Activated CD4-positive, alpha-beta T cell treated with anti-CD3 and anti-CD28 coated beads for 48 hours (primary cell): ENCODE measurements at places on chromosomes 2 and 18.
A peak's percentile ranks its signal among the peaks of the same experiment; 100 is the strongest.

GRCh38 chr2:95121093-95121406 lies 558 bp downstream of the MRPS5 start:
- DNase-seq: no peak

GRCh38 chr2:128640845-128641360 lies 322.2 kb upstream of the HS6ST1 start:
- no peak for DNase-seq

DNA sequence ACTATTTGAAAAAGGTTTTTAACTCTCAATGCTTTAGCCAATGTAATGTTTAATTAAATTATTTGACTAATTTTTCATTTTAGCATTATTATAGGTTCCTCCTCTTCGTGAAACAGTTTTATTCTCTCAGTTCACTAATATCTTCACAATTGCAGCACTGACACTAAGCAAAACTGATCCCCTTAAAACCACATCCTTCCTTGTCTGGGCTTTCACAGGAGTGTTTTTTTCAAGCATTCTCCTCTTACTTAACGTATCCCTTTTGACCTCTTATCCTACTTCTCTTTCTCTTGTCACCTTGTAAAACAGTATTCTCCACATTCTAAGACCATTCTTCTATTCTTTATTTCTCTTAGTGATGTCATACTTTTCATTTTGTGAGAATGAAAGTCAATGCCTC lies 112.8 kb downstream of the DSC3 start:
- DNase-seq: no peak

GRCh38 chr2:149258531-149258930 lies 71.9 kb upstream of the LYPD6 start:
- DNase-seq: no peak

DNA sequence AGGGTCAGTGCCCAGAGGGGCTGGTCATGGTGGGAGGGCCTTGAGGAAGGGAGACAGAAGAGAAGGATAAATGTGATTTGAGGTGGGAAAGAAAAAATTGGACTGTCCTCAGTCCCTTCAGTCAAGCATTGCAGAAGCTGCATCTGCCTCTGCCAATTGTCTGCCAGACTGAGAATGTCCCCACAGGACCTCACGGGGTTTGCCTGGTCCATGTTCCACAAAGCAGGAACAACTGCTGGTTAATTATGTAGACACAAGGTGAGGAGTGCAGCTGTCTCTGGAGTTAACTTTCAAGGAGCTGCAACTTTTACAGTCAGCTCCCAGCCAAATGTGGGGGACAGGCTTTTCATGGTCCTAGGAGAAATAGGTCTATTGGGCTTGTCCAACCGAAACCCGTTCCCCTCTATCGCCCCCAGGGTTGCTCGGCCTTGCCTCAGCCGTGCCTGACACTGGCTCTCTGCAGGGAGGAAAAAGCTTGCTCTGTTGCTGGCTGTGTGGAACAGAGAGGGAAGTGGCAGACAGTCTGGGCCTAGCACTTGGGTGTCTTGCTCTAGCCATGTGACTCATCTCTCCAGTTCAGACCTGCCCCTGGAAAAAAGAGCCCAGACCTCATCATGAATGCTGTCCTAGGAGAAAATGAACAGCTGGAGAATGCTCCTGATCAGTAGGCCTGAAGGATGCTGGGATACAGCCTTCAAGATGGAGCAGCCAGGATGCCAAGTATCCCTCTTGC lies 31.1 kb upstream of the PAX8 start:
- DNase-seq: no peak

DNA sequence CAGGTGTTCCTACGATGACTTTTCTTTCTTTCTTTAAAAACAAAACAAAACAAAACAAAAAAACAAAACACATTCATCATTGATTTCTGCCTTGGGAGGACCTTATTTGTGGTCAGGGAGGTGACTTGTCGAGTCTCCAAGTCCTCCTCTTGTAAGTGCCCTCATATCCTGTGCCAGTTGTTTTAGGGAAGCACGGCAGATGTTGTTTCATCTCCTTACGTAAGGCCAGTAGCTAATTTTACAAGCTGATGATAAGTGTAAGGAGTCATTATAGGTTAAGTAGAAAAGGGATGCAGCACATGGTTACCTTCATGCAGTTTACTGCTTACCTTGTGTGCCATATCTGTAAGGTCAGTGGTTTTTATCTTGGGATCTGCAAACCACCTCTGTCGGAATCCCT lies 52.2 kb downstream of the MRPS9 start:
- DNase-seq: no peak

- no peak for DNase-seq
Observed at GRCh38 chr2:181203916-181204315, 223.5 kb downstream of the UBE2E3 start.

GRCh38 chr2:32902986-32903385 lies 43.8 kb upstream of the LTBP1 start:
- DNase-seq: no peak

GRCh38 chr2:126241001-126241400 lies 415.0 kb upstream of the GYPC start:
- no peak for DNase-seq

DNA sequence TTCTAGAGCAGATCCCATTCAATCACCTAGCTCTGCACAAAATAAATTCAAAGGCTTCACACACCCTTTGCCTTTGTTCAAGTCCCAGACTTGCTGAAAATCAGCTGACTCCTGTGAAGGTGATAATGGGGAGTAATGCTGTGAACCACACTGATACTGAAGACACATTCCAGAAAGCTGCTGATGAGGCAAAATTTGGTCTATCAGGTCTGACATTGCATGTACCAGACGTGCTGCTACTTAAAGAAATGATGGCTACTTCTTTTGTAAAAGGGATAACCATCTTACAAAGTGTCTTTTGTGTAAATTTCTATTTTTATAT lies 7.8 kb upstream of the CTIF start:
- no peak for DNase-seq

DNA sequence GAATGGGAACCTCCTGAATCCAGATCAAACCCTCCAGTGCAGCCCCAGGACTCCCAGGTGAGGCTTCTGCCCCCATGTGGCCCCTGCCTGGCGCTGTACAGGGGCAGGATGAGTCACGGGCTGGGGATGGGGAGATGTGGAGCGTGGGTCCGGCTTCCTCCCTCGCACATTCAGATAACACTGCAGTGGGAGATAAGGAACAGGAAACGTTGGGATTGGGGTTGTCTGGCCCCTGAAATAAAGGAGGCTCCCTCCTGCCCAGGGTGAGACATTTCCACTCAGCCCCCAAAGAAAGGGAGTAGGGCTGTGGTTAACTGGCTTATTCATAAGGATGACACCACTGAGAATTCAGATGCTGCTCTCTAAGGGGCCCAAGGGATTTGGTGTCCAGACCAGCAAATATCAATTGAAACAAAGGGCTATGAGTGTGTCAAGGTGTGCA lies 30.7 kb downstream of the IGFBP5 start:
- no peak for DNase-seq

DNA sequence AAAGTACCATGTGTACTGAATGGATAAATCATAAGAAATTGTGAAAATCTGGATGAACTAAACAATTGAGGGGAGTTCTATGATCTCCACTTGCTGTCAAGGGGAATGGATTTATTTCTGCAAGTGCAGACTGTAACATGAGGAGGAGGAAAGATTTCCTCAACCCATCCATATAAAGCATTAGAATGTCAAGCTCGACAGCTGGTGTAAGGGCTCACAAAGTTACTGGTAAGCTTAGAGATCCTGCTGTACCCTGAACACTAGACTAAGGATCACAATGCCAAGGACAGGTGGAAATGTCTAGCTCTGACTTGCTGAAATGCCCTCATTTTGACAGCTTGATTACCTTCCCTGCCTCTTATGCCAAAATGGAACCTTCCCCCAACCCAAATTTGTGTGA lies 125.3 kb downstream of the TCF4 start:
- no peak for DNase-seq

- peak; percentile 4 for DNase-seq
Observed at GRCh38 chr2:179096090-179096489, 46.2 kb upstream of the CCDC141 start.

DNA sequence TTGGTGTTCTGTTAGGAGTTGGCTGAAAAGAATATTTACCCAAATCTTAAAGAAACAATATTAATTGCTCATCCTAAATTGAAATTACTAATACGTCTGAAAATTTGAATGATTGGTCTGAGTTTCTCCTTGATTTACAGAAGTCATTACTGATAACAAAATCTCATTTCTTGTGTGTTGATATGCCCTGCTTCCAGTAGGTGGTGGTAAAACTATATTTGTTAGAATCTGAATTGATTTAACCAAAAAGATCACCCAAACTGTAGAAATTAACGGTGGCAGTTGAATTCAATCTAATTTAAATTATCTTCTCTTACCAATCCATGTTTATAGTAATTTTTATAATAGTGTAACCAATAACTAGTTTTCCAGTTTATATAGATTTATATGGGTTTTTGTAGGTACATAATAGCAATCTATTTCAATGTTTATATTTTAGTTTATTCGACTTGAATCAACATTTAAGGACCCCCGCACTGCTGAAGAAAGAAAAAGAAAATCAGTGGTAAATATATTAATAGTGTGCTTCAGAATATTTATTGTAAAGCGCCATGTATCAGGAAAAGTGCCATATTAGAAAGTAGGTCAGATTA lies 38.3 kb downstream of the PAPOLG start:
- DNase-seq: no peak

- DNase-seq: no peak
Observed at GRCh38 chr18:49345931-49346696, 114.3 kb downstream of the DYM start.

DNA sequence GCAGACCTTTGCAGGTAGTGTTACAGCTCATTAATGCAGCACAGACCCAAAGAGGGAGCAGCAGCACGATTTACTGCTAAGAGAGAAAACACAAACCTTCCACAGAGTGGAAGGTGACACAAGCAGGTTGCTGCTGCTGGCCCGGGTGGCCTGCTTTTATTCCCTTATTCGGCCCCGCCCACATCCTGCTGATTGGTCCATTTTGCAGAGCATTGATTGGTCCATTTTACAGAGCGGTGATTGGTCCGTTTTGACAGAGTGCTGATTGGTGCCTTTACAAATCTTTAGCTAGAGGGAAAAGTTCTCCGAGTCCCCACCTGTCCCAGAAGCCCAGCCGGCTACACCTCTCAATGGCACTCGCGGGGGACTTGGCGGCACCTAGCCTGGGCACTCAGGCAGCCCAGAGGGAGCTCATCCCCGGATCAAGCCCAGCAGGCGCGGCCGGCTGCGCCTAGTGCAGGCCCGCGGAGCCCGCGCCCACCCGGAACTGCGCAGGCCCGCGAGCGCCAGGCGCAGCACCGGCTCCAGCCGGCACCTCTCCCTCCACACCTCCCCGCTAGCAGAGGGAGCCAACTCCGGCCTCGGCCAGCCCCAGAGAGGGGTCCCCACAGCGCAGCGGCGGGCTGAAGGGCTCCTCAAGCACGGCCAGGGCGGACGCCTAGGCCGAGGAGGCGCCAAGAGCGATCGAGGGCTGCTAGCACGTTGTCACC lies 825.6 kb upstream of the HS6ST1 start:
- no peak for DNase-seq

DNA sequence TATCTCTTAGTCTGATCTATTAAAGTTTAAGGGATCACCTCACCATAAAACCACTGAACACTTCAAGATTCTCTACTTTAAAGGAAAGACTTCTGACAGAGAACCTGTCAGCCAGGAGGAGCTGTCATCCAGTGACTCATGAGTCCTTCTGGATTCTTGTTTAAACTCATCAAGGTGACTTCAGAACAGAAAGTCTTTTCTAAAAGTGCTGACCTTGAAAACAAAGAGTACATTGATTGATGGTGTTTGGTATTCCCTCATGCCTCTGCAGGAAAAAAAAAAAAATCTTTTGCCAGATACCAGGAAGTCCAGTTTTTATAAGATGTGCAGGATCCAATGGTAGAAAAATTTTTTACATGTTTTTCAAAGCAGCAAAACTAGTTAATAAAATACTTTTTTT lies 12.3 kb downstream of the DSG2 start:
- no peak for DNase-seq

GRCh38 chr2:195871326-195871725 lies 197.3 kb downstream of the DNAH7 start:
- no peak for DNase-seq

DNA sequence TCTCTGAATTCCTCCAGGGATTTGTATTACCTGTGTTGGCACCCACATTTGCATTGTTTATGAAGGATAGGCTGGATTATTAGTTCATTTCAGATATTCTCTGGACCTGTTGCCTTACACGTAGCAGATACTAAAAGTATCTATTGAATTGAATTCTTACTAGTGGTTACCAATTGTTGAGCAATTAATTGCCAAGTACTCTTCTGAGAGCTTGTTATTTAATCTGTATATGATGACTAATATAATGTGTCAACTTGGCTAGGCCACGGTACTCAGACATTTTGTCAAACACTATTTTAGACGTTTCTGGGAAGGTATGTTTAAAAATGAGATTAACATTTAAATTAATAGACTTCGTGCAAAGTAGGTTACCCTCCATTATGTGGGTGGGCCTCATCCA lies 2.5 kb upstream of the SPP2 start:
- DNase-seq: no peak

DNA sequence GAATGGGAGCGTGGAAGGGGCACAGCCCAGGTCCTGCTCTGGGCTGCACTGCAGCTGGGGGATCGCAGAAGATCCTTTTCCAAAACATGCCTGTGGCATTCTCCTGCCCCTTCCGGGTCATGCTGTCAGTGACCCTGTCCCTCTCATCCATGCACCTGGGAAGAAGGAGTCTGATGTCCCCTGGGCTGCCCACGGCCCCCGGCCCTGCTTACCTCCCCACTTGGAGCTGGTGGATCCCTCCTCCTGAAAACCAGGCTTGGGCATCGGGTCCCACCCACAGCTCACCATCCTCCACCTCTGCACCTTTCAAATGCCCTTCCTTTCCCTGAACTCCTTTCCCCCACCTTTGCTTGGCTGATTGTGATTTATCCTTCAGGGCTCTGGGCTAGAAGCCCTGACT lies 11.8 kb downstream of the INHBB start:
- no peak for DNase-seq

DNA sequence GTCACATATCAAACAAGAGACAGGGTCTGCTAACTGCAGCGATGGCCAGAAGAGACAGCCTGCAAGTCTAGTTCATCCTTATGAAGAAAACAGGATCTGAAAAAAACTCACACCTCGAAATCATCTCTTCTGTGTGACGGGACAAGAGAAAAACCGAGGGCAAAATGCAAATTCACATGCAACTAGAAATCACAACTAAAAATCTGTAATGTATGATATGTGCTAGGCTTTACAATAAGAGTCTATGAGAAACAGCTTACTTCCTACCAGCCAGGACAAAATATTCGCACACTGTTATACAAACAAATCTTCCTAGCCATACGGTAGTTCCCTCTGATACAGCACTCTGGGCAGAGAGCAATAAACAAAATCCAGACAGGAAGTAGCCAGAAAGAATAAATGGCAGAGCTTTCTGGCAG lies 48.8 kb downstream of the ANKRD44 start:
- no peak for DNase-seq

DNA sequence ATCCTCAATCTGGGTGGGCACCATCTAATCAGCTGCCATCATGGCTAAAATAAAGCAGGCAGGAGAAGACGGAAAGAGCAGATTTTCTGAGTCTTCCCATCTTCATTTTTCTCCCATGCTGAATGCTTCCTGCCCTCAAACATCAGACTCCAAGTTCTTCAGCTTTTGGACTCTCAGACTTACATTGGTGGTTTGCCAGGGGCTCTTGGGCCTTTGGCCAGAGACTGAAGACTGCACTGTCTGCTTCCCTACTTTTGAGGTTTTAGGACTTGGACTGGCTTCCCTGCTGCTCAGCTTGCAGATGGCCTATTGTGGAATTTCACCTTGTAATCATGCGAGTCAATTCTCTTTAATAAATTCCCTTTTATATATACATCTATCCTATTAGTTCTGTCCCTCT lies 36.6 kb downstream of the DIPK1C start:
- DNase-seq: no peak
